ENCODE measurements at places on chromosomes 12 and 14.

GRCh38 chr14:95165517-95165916 lies 8.2 kb upstream of the DICER1 start:
- DNase-seq, result no peak

DNA sequence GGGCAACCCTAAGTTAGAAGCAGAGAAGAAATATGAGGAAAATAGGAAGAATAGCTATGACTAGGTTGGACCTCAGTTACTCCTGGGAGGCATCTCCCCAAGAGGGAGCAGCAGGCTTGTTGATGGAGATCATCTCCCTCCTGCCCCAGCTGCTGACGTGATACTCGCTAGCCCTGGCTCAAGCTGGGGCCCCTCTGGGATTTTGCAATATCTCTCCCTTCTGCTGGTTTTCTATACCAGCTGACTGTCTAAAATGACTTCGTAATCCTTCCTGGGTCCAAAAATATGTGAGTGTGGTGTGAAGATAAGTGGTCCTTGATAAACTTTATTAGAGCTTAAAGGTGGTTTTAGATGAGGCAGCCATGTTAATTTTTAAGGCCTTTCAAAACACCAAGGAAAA lies 4.5 kb upstream of the HECTD4 start:
- peak; percentile 41 for DNase-seq

GRCh38 chr12:122023339-122024131 lies 1.9 kb downstream of the BCL7A start:
- peak; percentile 61 for DNase-seq

DNA sequence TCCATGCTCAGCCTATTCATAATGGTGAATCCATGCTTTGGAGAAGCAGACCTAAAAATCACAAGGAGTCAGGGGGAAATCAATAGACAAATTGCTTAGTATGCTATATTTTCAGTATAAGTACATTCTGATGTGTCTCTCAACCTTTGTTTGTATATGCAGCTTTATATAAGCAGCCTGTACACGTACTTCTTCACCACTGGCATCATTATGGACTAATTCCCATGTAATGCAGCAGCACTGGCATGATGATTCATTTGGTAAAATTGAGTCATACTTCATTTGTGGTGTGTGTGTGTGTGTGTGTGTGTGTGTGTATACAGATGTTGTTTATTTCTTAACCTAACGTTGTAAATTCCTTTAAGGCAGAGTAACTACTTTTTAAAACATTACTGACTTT lies 10.9 kb downstream of the DCP1B start:
- DNase-seq, result peak; percentile 92

DNA sequence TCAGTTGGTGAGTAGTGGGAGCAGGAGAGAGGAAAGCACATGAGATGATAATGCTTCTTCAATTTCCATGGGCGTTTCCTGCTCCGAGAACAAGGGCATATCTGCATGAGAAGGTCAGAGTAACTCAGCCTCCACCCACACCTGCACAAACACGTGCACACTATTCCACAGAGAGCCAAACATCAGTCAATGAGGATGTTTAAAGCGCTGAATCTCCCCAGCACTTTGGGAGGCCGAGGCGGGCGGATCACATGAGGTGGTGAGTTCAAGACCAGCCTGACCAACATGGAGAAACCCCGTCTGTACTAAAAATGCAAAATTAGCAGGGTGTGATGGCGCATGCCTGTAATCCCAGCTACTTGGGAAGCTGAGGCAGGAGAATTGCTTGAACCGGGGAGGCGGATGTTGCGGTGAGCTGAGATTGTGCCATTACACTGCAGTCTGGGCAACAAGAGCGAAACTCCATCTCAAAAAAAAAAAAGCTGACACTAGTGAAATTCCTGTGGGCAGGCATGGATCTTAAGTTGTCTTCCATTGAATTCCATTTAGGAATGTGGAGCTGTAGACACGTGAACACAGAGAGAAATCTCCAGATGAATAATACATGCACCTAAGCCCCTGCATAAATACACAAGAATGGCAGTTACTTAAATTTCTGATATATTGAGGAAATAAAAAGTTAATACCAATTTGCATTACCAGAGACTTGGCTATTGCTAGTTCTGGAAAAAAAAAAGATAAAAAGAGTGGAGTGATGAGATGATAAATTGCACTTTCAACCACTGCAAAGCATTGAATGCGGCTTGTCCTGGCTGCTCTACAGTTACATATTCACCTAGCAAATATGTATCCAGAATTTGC lies 1097.4 kb upstream of the TMEM132C start:
- DNase-seq, result peak; percentile 95

DNA sequence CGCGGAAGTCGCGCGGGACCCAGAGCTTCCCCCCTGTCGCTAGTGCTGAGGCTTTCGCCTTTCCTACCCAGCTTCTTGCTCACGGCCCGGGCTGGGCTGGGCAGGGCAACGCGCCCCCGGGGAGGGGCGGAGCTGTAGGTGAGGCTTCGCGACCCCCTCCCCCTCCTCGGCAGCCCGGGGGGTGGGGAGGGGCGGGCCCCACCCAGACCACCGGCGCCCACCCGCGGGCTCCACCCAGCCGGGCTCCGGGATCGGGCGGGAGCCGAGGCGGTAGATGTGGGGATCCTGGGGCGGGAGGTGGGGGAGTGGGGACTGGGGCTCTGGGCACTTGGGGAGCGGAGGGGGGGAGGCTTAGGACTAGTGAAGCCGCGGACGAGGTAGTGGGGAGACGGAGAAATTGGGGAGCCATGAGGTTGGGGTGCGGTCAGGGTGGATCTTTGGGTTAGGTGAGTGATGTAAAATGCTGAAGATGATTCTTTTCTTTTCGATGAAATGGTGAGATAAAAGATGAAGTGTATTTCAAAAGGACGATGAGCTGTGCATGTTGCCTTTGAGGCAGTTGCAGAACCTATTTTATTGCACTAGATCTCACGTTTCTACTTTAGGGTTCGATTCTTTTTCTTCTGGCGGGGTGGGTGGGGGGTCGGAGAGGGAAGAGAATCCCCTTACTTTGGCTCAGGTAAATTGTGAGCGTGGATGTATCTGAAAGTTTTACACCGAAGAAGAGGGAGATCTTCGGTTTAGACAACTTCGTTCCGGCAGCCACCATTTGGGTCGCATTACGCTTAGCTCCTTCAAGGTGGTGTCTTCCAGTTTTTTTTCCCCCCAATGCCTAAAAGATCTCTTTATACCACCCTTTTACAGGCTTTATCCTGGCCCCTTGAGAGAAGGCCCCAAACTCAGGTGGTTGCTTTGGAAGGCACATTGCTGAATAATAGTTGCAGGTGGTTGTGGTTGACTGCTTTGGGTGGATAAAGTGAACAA lies 619 bp downstream of the ERC1 start:
- DNase-seq, result no peak

DNA sequence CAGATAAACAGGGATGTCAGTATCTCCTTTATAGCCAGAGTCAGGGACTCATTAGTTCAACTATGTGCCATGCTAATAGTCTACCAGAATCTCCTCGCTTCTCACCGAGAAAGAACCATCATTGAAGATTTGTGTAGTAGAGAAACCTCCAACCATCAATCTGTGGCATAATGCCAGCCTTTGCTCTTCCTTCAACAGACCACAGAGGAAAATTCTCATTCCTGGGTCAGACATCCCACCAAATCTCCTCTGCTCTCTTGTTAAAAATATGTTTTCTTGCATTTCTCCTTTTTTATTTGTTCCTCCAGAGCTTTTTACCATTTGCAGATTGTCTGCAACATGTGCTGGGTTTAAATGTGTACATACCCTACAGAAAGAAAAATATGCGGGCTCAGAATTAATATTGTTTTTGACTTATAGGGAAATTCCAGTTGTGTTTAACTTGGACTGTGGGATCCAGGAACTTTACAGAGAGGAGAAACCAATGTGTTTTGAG lies 64.9 kb downstream of the LLPH start:
- DNase-seq, result peak; percentile 80

- DNase-seq, result no peak
Measured at GRCh38 chr12:112905451-112906089, 1.2 kb upstream of the OAS1 start.

GRCh38 chr14:59358102-59358501 lies 107.1 kb downstream of the GPR135 start:
- peak; percentile 86 for DNase-seq

- no peak for DNase-seq
Measured at GRCh38 chr12:74241341-74241740, 296.3 kb upstream of the ATXN7L3B start.

Data from fibroblast of skin of right quadriceps (primary cell).